ENCODE measurements at places on chromosomes 5 and 9. TPM values are rescaled to one million over a fixed set of nuclear protein-coding genes. Genes with fewer than 3 reads are reported as not detected.

Gene DND1
- 0.44 TPM for total RNA-seq

Gene PCDHGA6
- total RNA-seq = 4.8 TPM

Gene STPG3
- total RNA-seq = not detected

Gene THBS4
- 0.14 TPM for total RNA-seq

Gene HMCN2
- total RNA-seq = not detected

Gene SOX30
- not detected for total RNA-seq

Gene SUSD3
- not detected for total RNA-seq

Gene PCDHB15
- total RNA-seq = 0.14 TPM

Gene NMUR2
- total RNA-seq = under 0.01 TPM

Gene ANKRD34B
- not detected for total RNA-seq

Gene TEX48
- total RNA-seq = not detected

Gene MSH3
- total RNA-seq = 11.6 TPM

Gene SLCO6A1
- total RNA-seq = 0.14 TPM

Gene SVEP1
- 16.2 TPM for total RNA-seq

Gene CSNK1A1
- 339 TPM for total RNA-seq

Gene AGXT2
- not detected for total RNA-seq

Gene LHX3
- total RNA-seq = not detected

Gene PHYHD1
- 24.5 TPM for total RNA-seq

Gene TXNDC8
- not detected for total RNA-seq

Gene INSL4
- total RNA-seq = not detected

Gene SPRY4
- 125 TPM for total RNA-seq

Gene ELAVL2
- not detected for total RNA-seq

Gene SLC9A3
- total RNA-seq = 1.5 TPM

Gene SLC4A9
- not detected for total RNA-seq

Gene BHMT2
- total RNA-seq = 1.1 TPM

Gene CTSV
- total RNA-seq = 0.44 TPM

Gene MED27
- total RNA-seq = 24.7 TPM

Gene PCDHA3
- total RNA-seq = 0.14 TPM

Gene KCNIP1
- not detected for total RNA-seq

Gene KCNMB1
- total RNA-seq = not detected

Gene PCDHA7
- 0.29 TPM for total RNA-seq

Gene ANKH
- 10.9 TPM for total RNA-seq

Gene OTP
- total RNA-seq = not detected

Gene ZCCHC9
- 35.8 TPM for total RNA-seq

Gene SPATA31D4
- not detected for total RNA-seq

Gene C9
- 0.44 TPM for total RNA-seq

Gene CD274
- 6.6 TPM for total RNA-seq

Gene NR2F1-AS1
- total RNA-seq = 33.8 TPM

Gene FGF1
- total RNA-seq = 0.44 TPM

Gene MAPKAP1
- 114 TPM for total RNA-seq

Gene ADAMTS13
- total RNA-seq = 0.88 TPM

Gene ALAD
- total RNA-seq = 16.8 TPM

Gene CCDC192
- total RNA-seq = not detected

Gene ISOC1
- 24.9 TPM for total RNA-seq

Gene SLC45A2
- total RNA-seq = not detected

Gene TSSK1B
- total RNA-seq = 0.57 TPM

Gene PCDHGB4
- 28.2 TPM for total RNA-seq

Gene CFAP90
- total RNA-seq = not detected

Gene DIPK1B
- total RNA-seq = 0.44 TPM

Gene BOD1
- total RNA-seq = 55.0 TPM

Gene KCNT1
- not detected for total RNA-seq

Gene SLC1A3
- total RNA-seq = 9.2 TPM

Gene SLC46A2
- total RNA-seq = not detected

Measured in placental pericyte (primary cell).